ENCODE measurements at places on chromosomes 6 and 20. TPM values are rescaled to one million over a fixed set of nuclear protein-coding genes. Genes with fewer than 3 reads are reported as not detected.

The MEP1A gene
- not detected for total RNA-seq

The HLA-DRB5 gene
- total RNA-seq: 0.42 TPM

The NMBR gene
- not detected for total RNA-seq

The PRL gene
- total RNA-seq: not detected

The PCK1 gene
- total RNA-seq: not detected

The NT5DC1 gene
- 59.7 TPM for total RNA-seq

The GCLC gene
- 18.1 TPM for total RNA-seq

The ZBP1 gene
- not detected for total RNA-seq

The CCDC170 gene
- not detected for total RNA-seq

The IPCEF1 gene
- 24.4 TPM for total RNA-seq

The EYA2 gene
- not detected for total RNA-seq

The CALHM6 gene
- 3.4 TPM for total RNA-seq

The BPIFB2 gene
- total RNA-seq: not detected

The LGSN gene
- not detected for total RNA-seq

The MRAP2 gene
- not detected for total RNA-seq

DNA sequence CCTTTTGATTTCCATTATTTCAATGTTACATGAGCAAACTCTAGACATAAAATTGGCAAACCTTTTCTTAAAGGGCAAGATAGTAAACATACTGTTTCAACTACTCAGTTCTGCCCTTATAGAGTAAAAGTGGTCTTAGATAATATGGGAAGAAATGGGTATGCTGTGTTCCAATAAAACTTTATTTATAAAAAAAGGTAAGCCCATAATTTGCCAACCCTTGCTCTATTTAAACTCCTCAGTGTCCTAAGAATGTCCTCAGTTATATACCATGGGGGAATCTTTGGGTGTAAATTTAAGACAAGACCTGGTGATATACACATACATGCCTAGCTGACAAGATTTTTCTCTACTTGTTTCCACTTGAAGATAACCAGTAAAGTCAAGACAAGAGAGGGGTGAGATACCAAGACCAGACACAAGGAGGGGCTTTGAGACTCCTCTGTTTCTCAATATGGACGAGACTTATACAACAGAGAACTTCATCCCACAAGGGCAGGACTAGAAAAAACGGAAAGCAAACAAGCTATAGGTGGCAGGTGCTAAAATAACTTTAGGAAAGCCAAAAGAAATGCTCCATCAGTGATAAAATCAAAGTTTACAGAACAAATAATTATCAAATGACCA is 10.5 kb downstream of the SNX3 start:
- peaks cover 49% of the 10 kb centered on the region for H3K4me1 ChIP-seq
- H3K27ac ChIP-seq: no peak overlapping the region
- peak; percentile 12 for DNase-seq
- peaks cover 27% of the 10 kb centered on the region for H3K36me3 ChIP-seq
- no peak overlapping the region for H3K4me3 ChIP-seq
- no peaks in the 10 kb centered on the region for H3K27me3 ChIP-seq

- H3K4me1 ChIP-seq: no peaks in the 10 kb centered on the region
- no peaks in the 10 kb centered on the region for H3K27me3 ChIP-seq
- H3K27ac ChIP-seq: no peak overlapping the region
- H3K36me3 ChIP-seq: no peaks in the 10 kb centered on the region
- H3K4me3 ChIP-seq: no peak overlapping the region
Measured at GRCh38 chr20:15916623-15917022, 656.6 kb downstream of the KIF16B start.

GRCh38 chr6:111997853-111998208 is 56.1 kb upstream of the CCN6 start:
- H3K4me3 ChIP-seq: no peak overlapping the region
- peaks cover 43% of the 10 kb centered on the region for H3K4me1 ChIP-seq
- DNase-seq: no peak
- no peak overlapping the region for H3K27ac ChIP-seq
- no peaks in the 10 kb centered on the region for H3K27me3 ChIP-seq

GRCh38 chr20:49786196-49786595 is 26.4 kb upstream of the SLC9A8 start:
- peaks cover 3% of the 10 kb centered on the region for H3K4me1 ChIP-seq
- no peak for DNase-seq
- no peak overlapping the region for H3K27ac ChIP-seq
- peaks cover 4% of the 10 kb centered on the region for H3K27me3 ChIP-seq

DNA sequence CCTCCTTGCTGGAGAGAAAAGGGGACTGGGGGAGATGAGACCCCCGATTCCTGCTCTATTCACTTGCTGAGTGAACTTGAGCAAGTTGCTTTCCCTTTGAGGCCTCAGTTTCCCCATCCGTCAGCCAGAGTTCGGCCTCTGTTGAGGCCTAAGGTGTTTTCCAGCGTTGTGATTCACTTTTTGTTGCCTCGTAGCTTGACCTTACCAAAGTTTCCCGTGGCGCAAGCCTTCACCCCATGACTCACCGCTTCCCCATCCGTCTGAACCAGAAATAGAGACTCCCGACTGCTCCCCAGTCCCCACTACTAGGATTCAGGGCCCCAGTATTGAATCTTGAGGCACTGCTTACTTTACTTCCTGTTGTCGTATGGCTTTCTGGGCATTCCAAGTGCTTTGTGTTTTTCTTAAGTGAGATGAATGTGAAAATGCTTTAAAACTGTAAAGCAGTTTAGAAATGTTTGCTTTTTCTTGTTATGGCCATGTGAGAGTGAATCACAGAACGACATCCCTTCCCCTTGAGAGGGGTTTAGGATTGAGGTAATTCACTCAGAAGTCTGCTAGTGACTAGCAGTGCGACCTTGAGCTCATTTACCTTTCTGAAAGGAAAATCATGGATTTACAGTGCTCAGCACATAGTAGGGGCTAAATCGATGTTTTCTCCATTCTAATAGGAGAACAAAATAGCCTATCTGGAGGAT is 1.2 kb downstream of the CHMP4B start:
- H3K4me1 ChIP-seq: peaks cover 52% of the 10 kb centered on the region
- H3K27me3 ChIP-seq: no peaks in the 10 kb centered on the region
- peaks cover 16% of the 10 kb centered on the region for H3K36me3 ChIP-seq
- peak overlapping the region; percentile 87 for H3K27ac ChIP-seq

- peaks cover 32% of the 10 kb centered on the region for H3K4me1 ChIP-seq
- peak overlapping the region; percentile 40 for H3K4me3 ChIP-seq
- H3K27me3 ChIP-seq: no peaks in the 10 kb centered on the region
Measured at GRCh38 chr6:166540631-166541331, 45.7 kb downstream of the RAMACL start.

DNA sequence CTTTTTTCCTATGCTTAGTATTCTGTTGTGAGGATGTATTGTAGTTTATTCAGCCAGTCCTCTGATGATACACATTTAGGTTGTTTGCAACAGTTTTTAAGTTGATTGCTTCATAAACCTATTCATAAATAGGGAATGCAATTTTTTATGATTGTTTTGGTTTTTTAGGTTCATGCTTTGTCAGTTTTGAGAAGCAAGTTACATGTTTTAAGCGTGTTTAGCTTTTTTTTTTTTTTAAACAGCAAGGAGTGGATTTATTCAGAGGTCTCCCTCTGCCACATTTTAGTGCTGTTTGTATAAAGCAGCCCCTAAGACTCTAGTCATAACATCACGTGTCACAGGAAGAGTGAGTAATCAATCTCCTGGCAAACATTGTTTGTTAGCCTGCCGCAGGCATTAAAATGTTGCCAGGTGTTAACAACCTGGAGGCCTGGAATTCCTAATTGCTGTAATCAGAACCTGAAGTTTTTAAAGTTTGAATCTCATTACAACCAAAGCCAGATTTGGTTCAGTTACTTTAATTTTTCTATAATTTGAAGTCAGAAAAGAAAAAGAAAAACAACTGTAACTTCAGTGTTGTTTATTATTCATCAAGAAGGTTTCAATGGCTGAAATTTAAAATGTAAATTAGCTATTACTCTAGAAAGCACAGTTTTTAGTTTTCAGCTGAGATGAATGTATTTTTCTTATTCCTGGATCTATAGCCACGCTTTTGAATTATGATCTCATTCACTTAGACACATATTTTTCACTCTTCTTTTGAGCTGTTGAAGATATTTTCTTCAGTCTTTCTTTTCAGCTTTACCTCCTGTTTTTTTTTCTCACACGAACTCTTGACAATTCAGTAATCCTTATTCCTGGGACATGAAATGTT is 59.2 kb downstream of the KCNS1 start:
- peaks cover 73% of the 10 kb centered on the region for H3K4me1 ChIP-seq
- H3K27ac ChIP-seq: peak overlapping the region; percentile 86
- no peak overlapping the region for H3K4me3 ChIP-seq
- no peak for DNase-seq

GRCh38 chr20:1533059-1533458 is 24.4 kb downstream of the SIRPD start:
- H3K27me3 ChIP-seq: no peaks in the 10 kb centered on the region
- no peak overlapping the region for H3K27ac ChIP-seq
- no peak overlapping the region for H3K4me3 ChIP-seq
- H3K36me3 ChIP-seq: no peaks in the 10 kb centered on the region
- DNase-seq: peak; percentile 22

GRCh38 chr6:1527073-1527457 is 82.7 kb upstream of the FOXC1 start:
- no peaks in the 10 kb centered on the region for H3K36me3 ChIP-seq
- H3K4me1 ChIP-seq: peaks cover 38% of the 10 kb centered on the region
- H3K4me3 ChIP-seq: no peak overlapping the region
- peaks cover 3% of the 10 kb centered on the region for H3K27me3 ChIP-seq
- no peak overlapping the region for H3K27ac ChIP-seq

GRCh38 chr6:163729127-163729872 is 314.8 kb downstream of the QKI start:
- H3K4me3 ChIP-seq: no peak overlapping the region
- peaks cover 2% of the 10 kb centered on the region for H3K27me3 ChIP-seq
- H3K4me1 ChIP-seq: no peaks in the 10 kb centered on the region
- DNase-seq: no peak
- no peaks in the 10 kb centered on the region for H3K36me3 ChIP-seq
- H3K27ac ChIP-seq: no peak overlapping the region

GRCh38 chr20:50409495-50409894 is 100.7 kb upstream of the PTPN1 start:
- H3K27ac ChIP-seq: no peak overlapping the region
- H3K36me3 ChIP-seq: no peaks in the 10 kb centered on the region
- H3K4me1 ChIP-seq: no peaks in the 10 kb centered on the region

GRCh38 chr6:35174501-35174900 is 33.4 kb upstream of the TCP11 start:
- H3K4me3 ChIP-seq: no peak overlapping the region
- no peak for DNase-seq
- H3K36me3 ChIP-seq: no peaks in the 10 kb centered on the region
- peaks cover 4% of the 10 kb centered on the region for H3K27me3 ChIP-seq
- H3K27ac ChIP-seq: no peak overlapping the region

DNA sequence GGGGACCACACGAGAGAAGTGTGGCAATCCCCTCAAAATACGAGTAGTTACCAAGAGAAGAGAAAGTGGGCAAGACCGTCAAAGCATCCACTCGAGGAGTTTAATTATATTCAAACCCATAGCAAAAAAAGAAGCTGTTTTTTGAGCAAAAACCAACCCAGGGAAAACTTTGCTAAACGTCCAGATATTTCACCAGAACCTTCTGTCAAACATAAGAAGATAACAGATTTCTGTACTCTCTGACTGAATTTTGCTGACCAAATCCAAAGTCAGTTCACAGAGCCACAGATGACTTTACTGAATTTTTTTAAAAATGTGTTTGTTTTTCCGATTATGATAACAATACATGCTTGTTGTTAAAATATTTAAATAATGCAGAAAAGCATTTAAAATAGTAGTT is 145.6 kb upstream of the PTPN1 start:
- H3K4me1 ChIP-seq: peaks cover 5% of the 10 kb centered on the region
- no peak overlapping the region for H3K27ac ChIP-seq
- no peak overlapping the region for H3K4me3 ChIP-seq
- H3K27me3 ChIP-seq: peaks cover 2% of the 10 kb centered on the region
- no peaks in the 10 kb centered on the region for H3K36me3 ChIP-seq

DNA sequence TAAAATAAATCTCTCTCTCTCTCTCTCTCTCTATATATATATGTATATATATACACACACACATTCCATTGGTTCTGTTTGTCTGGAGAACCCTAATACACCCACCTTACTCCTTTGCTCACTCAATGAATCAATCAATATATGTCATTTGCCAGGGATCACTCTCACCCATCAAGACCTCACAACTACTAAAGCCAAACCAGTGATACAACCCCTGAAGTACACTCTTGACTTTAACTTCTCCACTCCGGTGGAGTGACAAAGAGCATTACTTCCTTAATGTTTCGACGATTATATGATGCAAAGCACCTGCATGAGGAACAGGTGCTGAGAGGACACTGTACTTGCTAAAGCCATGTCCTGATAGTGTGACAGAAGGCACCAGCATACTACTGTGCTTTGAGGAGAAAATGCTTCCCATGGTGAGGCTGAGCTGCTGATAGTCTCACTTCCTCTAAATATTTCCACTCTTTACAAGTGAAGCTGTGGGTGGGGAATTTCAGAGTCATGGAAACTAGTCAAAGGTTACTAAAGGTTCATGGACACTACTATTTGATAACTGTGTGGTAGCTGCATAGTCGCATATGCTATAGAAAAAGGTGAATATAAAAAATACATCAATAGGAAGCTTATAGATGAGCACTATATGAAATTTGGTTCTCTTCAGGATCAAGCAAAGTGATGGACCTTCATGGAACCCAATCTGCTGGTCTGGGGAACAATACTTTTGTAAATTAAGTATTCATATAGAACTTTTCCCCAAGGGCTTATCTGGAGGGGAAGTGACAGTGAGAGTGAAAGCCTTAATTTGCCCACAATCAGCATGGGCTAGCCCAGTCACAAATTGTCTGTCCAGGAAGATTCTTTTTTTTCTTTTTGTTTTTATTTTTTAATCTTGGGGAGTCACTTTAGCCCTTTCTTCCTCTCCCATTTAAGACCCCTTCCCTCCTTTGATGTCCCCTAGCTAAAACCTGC is 141.9 kb upstream of the NEDD9 start:
- peaks cover 39% of the 10 kb centered on the region for H3K36me3 ChIP-seq
- peak overlapping the region; percentile 50 for H3K27ac ChIP-seq
- H3K4me1 ChIP-seq: peaks cover 74% of the 10 kb centered on the region
- peak; percentile 52 for DNase-seq

GRCh38 chr6:24766680-24767462 is 7.9 kb upstream of the GMNN start:
- DNase-seq: no peak
- H3K4me1 ChIP-seq: peaks cover 3% of the 10 kb centered on the region
- H3K36me3 ChIP-seq: no peaks in the 10 kb centered on the region
- H3K4me3 ChIP-seq: no peak overlapping the region
- H3K27ac ChIP-seq: no peak overlapping the region

DNA sequence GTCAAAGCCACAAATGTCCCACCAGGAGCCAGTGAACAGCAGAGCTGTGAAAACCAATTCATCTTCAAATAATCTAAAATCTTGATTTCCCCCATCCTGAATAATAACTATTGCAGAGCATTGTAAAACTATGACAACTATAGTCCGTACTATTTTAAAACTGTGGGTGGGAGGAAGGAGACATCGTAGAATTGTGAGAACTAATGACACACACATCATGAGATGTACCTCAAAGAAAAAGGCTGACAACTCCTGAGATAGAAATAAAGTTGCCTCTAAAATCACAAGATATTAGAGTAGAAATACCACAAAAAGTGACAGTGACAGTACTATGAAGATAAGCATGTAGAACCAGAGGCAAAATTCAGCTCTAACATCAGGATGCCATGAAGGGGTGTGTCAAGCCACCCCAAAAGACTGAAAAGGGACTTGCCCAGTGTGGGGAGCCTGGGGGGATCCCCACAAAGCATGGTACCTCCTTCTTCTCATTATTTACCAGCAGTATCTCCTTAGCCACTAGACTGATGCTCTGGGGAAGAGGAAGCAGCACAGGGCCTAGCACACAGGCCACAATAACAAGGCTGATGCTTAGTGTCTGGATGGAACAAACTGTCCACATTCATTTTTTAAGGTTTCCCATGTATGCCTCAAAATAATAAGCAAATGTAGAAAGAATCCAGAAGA is 13.4 kb downstream of the NAPB start:
- H3K27me3 ChIP-seq: no peaks in the 10 kb centered on the region
- H3K27ac ChIP-seq: no peak overlapping the region
- peak; percentile 32 for DNase-seq
- no peak overlapping the region for H3K4me3 ChIP-seq
